Stimulated activated CD4-positive, alpha-beta T cell treated with anti-CD3 and anti-CD28 coated beads, Interleukin-1b, Interleukin-23, amount 100 ng/mL, for 24 hours (primary cell): ENCODE measurements at places on chromosomes 5 and 9.

DNA sequence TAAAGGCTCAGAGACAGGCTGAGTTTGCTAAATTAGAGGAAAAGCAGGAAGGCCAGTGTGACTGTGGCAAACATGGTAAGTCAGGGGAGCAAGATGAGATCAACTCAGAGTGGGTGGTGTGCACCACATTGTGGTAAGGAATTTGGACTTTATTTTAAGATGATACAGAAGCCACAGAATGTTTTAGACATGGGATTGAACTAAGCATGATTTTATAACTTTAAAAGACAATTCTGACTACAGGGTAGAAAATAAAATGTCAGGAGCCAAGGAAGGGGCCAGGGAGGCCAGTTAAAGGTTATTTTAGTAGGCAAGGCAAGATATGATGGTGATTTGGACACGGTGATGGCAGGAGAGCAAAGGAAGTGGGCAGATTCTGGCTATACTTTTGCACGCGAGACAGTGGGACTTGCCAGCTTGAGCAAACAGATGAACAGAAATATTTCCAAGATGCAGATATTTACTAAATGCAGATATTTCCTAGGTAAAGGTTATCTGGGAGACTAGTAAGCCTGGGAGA, 53.9 kb downstream of the TSSK1B start:
- DNase-seq: no peak

GRCh38 chr5:135075621-135076020, 41.6 kb upstream of the PITX1 start:
- DNase-seq: no peak

DNA sequence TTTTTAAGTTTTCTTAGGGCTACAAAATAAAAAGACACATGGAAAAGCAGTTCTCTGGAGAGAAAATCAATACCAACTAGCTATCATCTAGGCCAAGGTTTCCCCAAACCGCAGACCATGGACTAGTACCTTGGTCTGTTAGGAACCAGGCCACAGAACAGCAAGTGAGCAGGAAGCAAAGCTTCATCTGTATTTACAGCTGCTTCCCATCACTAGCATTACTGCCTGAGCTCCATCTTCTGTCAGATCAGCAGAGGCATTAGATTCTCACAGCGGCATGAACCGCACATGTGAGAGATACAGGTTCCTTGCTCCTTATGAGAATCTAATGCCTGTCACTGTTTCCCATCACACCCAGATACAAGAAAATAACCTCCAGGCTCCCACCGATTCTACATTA, 1907.6 kb upstream of the ACO1 start:
- no peak for DNase-seq

GRCh38 chr9:98162613-98163012, 29.8 kb downstream of the CORO2A start:
- no peak for DNase-seq
